ENCODE measurements at places on chromosomes 16 and 17.
A peak's percentile ranks its signal among the peaks of the same experiment; 100 is the strongest.

DNA sequence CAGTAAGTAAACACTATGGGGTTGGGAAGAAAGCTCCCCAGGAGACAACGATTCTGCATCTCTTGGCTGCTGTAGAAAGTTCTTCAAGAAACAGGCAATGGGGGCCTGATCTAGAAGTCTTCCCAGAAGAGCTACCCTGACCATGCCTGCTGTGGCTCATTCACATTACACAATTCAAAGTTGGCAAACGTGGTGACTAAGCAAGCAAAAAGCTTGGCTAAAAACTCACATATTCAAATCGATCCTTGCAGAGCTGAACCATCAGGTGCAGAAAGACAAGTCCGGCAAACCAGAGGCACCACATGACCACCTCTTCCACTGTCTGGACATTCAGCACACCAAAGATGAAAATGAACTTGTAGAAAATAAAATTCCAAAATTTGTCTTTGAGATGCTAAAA is 16.1 kb downstream of the AMFR start:
- no peak for DNase-seq

DNA sequence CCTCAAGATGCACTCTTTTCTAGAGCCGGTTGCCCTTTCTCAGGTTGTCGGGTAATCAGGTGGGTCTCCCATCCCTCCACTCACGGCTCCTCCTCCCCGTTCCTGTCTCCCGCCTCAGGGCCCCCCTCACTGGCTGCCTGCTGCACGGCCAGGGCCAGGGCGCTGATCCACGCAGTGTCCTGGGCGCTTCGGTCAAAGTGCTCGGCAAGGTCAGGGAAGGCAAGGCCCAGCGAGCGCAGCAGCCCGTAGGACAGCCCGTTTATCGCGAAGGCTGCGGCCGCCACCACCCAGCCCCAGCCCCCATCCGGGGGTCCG is 753 bp downstream of the SLC16A11 start:
- DNase-seq, result no peak

GRCh38 chr16:7946142-7946541 is 613.5 kb downstream of the RBFOX1 start:
- no peak for DNase-seq

- DNase-seq, result no peak
These were observed 23.1 kb downstream of the HSBP1 start for GRCh38 chr16:83830769-83831455.

DNA sequence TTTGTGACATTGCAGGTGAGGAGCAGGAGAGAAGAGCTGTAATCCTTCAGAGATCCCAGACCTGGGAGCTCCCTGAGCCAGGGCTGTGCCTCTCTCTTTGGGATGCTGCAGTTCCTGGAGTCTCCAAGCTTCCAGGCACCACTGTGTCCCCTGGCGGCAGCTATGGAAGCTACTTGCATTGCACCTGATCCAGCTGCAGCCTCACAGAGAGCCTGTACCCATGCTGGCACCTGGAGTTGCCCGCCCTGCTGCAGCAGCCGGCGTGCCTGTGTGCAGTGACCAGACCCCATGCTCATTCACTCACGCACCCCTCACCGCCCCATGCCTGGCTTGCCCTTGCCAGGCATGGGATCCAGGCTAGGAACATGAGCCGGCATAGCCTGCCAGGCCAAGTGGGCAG is 51.8 kb upstream of the MED9 start:
- no peak for DNase-seq

DNA sequence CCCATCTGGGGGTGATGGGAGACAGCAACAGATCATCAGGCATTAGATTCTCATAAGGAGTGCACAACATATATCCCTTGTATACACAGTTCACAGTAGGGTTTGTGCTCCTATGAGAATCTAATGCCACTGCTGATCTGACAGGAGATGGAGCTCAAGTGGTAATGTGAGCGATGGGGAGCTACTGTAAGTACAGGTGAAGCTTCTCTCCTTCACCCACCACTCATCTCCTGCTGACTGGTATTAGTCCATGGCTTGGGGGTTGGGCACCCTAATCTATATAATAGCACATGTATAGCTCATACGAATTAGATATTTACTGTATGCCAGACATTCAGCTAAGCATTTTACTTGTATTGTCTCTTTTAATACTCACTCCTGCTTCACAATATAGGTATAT is 101.7 kb downstream of the MAP2K6 start:
- no peak for DNase-seq

DNA sequence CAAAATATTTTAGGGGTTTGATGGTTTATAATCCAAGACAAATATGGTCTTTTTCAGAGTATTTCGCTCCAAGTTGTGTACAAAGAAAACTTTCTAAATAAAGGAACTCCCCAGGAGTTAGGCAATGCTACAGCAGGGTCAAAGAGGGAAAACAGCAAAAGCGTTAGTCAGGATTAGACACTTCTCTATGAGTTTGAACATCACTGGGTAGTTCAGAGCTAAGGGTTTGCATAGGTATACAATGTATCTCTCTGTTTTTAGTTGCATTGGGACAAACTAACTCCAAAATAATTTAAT is 34.8 kb downstream of the FAM20A start:
- no peak for DNase-seq

GRCh38 chr17:67619555-67619954 is 98.2 kb upstream of the NOL11 start:
- no peak for DNase-seq

- no peak for DNase-seq
These were observed 19.3 kb upstream of the DNAH9 start for GRCh38 chr17:11578998-11579397.

- DNase-seq, result no peak
These were observed 31.4 kb downstream of the ACTG1 start for GRCh38 chr17:81481073-81481799.

- no peak for DNase-seq
These were observed 214.8 kb upstream of the KCNJ16 start for GRCh38 chr17:69860142-69860680.

DNA sequence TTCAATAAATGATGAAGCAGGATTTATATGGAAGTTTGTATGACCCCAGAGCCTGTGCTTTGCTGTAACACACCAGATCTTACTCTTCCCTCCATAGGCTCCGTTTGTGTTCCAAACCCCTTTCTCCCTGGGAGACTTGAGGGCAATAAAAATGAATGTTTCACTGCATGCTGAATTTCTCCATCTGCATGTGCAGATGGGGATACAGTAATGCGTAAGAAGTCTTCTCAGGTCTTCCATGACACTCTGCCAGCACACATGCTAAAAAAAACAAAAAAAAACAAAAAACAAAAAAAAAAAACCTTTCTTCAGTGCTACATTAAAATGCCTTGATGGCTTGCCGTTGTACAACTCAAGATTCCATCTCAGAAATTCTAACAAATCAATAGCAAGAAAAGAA is 170.2 kb upstream of the ANKFN1 start:
- DNase-seq, result no peak

- DNase-seq, result no peak
These were observed 10.9 kb downstream of the SLC43A2 start for GRCh38 chr17:1617620-1618174.

GRCh38 chr17:47117386-47117785 is 71.7 kb downstream of the CDC27 start:
- DNase-seq, result no peak

- DNase-seq, result no peak
These were observed 67.8 kb downstream of the C16orf78 start for GRCh38 chr16:49441366-49441780.

GRCh38 chr17:55576237-55576995 is 65.2 kb upstream of the SMIM36 start:
- DNase-seq, result peak; percentile 40

GRCh38 chr17:79806863-79807720 is 10.2 kb upstream of the CBX8 start:
- DNase-seq, result no peak

- no peak for DNase-seq
These were observed 10.1 kb upstream of the COG1 start for GRCh38 chr17:73182616-73183310.

GRCh38 chr16:55944377-55944802 is 69.2 kb upstream of the CES5A start:
- peak; percentile 10 for DNase-seq

GRCh38 chr16:75931970-75932369 is 205.7 kb upstream of the CPHXL start:
- DNase-seq, result no peak

DNA sequence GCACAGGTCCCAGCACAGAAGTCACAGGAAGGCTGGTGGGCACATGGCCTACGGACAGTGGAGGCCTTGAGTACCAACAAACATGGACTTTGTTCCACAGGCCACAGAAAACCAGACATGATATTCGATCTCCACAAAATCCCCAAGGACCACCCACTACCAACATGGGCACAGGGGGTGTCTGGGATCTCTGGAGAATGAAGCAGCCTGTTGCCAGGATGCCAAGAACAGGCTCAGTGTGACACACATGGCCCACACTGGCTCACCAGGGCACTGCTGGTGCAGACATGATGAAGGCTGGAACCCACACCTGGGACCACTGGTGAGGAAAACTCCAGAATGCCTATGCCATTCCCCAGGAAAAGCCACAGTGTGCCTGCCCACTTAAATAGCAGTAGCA is 120.2 kb downstream of the C16orf78 start:
- DNase-seq, result no peak

DNA sequence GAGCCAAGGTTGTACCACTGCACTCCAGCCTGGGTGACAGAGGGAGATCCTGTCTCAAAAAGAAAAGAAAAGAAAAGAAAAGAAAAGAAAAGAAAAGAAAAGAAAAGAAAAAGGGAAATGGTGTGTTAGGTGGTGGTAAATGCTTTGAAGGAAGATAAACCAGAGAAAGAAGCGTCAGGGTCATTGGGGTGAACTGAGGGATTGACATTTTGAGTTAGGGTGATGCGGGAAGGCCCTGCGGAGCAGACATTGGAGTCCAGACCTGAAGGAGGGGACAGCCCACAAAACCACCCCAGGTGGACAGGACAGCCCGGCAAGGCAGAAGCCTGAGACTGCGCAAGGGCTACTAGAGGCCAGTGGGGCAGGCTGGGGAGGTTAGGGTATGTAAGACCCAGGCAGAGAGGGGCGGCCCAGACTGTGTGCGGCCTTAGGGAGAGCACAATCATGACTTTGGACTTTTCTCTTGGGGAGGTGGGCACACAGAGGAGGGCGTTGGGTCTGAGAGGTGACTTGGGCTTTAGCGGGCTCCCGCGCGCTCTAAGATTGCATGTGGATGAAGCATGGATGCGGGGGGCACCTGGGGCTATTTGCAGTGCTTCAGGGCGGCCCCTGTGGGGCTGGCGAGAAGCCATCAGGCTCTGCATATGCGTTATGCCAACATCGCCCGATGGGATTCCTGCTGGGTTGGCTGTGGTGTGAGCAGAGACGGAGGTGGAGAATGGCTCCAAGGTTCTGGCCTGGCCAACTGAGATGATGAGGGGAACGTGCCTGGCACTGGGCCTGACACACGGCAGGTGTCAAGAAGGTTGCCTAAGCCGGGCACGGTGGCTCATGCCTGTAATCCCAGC is 3.3 kb upstream of the GAA start:
- DNase-seq, result no peak

- no peak for DNase-seq
These were observed 5.4 kb upstream of the SLC5A2 start for GRCh38 chr16:31477220-31478216.

- no peak for DNase-seq
These were observed 5.6 kb upstream of the BCO1 start for GRCh38 chr16:81232740-81233367.

DNA sequence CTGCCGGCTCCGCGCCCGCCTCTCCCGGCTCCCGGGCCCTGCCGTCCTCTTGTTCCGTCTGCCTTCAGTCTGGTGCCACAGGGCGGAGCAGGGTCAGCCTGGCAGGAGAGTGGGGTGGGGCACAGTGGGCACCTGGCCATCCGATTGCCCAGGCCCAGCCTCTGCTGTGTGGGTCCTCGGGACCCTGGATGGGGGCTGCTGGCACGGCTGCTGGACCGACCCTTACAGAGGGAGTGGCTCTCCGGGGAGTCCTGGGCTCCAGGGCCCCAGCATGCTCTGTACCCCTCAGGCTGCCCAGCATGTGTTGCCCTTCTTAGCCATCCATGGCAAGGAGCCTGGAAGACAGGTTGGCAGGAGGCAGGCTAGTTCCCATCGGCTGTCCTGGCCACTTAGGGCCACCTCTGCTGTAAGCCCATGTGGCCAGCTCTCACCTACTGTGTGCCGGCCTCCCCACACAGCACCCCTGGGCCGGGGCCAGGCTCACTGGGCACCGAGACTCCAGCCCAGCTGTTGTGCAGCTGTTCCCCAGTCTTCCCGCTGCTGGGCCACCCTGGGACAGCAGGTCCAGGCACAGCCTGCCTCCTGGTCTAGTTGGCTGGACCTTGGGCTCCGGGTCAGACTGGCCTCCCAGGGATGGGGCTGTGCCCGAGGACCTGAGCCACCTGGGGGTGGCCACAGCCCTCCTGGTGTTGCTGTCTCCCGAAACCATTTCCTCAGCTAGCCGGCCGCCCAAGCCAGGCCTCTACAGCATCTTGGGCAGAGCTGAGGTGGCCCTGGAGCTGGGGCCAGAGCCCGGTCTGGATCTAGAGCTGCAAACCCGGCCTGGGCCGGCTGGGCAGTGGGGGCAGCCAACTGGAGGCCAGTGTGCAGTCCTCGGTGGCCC is 24.9 kb downstream of the BAHCC1 start:
- no peak for DNase-seq

DNA sequence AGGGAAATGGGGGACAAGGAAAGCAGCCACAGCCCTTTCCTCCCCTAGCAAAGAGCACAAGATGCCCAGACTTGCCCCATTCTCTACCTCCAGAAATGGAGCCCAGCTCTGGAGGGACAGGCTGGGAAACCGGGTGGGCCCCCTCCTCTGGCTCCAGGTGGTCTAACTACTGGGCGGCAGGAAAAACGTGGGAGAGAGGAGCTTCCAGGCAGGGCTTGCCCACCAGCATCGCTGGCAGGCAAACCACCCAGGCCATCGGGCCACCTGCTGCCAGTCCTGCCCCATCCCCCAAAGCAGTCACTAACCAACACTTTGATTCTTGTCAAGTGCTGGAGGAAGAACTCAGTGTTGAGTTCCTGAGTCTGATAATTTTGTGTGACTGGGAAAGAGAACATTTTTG is 15.6 kb downstream of the ANKS3 start:
- DNase-seq, result no peak

DNA sequence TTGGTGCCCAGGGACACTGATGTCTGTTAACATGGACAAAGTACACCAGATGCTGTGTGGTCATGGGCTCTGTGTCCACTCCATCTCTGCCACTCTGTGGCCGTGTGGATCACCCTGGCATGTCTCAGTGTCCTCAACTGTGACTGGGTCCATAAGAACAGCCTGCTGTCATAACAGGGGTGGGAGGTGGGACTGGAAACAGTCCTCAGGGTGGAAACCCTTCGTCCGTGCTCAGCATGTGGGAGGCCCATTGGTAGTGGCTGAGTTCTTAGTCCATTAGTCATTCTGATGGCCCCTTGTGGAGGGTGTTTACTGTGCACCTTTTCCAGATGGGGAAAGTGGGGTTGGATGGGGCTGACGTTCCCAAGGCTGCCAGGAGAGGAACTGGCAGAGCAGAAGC is 12.8 kb downstream of the FLYWCH2 start:
- no peak for DNase-seq
